Suppressor macrophage (primary cell): ENCODE measurements at places on chromosomes 4 and X.

GRCh38 chr4:103002551-103002950 is 17.0 kb downstream of the SLC9B1 start:
- DNase-seq, result no peak

DNA sequence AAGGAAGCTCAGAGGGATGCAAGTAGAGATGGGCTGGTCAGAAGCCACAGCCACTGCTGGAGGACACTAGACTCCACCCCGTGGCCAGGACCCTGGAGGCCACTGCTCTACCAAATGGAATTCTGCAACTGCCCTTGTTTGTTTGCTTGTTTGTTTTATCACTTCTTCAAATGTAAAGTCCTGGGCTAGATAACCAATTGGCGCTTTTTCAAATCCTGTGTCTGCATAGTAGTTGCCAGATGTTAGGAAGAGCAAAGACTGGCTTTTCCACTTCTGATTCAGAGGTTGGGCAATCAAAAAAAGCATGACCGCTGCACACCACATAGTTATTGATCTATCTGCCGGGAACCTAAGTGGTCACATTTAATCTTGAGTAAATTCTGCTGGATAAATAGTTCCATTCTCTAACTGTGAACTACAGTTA is 255.2 kb upstream of the SFRP2 start:
- DNase-seq, result no peak

- peak; percentile 89 for DNase-seq
These were observed 147.9 kb downstream of the LRBA start for GRCh38 chr4:150867148-150867547.

GRCh38 chr4:189530848-189531247 is 409.8 kb upstream of the FRG1 start:
- DNase-seq, result peak; percentile 81

DNA sequence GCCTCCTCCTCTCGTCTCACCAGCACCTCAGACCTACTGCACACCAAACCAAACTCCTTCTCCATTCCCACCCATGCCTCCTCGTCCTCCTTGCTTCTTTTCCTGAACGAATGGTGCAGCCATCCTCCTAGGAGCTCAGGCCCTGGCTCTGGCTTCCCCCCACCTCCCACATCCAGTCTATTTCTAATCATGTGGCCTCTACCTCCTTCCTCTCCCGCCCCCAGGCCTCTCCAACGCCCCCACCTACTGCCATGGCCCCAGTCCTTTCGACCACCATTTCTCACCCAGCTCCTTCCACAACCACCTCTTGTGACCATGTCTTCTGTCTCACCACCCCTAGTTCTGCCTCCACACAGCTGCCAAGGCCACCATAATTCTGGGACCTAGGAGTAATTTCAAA is 127.1 kb downstream of the PJA1 start:
- no peak for DNase-seq

- no peak for DNase-seq
These were observed 508.5 kb upstream of the SLIT2 start for GRCh38 chr4:19743115-19743638.

- no peak for DNase-seq
These were observed 162.2 kb upstream of the GIMD1 start for GRCh38 chr4:106530821-106531220.

- peak; percentile 61 for DNase-seq
These were observed 6.3 kb downstream of the DCHS2 start for GRCh38 chr4:154485127-154485773.

DNA sequence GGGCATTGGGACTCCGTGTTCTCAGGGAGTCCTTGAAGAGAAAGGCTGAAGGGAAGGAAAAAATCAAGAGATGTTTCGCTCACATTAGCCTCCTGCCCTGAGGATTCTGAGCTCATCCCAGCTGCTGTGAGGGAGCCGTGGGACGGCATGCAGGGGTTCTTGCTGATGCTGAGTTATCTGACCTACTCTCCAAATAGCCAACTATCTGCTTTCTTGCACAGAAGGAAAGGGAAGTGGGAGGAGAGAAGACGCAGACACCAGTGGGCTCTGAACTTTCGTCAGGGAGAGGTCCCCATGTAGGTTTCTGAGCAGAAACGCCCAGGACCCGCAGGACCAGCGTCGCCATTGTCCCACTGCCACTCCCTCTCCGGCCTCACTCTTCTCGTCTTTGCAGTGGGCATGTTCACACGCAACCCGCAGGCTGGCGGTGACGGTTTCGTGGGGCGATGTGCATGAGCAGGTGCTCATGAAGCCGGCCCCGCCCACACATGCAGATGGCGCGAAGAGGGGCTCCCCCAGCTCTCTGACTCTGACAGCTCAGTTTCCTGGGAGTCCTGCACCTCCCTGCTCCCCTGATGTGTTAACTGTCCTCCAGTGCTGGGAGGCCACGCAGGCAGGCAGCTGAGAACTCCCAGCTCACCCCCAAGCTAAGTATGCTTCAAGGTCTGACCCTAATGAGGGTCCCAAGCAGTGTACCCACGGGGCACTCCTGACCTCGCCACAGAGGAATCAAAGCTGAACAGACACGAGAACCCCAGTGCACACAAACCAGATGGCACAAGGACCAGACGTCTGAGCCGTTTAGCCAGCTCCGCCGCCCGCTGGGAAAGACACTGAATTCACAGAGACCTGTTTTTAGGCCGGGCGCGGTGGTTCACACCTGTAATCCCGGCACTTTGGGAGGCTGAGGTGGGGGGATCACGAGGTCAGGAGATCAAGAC is 13.6 kb upstream of the ABLIM2 start:
- peak; percentile 39 for DNase-seq

- DNase-seq, result peak; percentile 75
These were observed 77.9 kb downstream of the EGF start for GRCh38 chr4:109990261-109991257.

- no peak for DNase-seq
These were observed 40.8 kb downstream of the RAPGEF2 start for GRCh38 chr4:159143687-159144086.

DNA sequence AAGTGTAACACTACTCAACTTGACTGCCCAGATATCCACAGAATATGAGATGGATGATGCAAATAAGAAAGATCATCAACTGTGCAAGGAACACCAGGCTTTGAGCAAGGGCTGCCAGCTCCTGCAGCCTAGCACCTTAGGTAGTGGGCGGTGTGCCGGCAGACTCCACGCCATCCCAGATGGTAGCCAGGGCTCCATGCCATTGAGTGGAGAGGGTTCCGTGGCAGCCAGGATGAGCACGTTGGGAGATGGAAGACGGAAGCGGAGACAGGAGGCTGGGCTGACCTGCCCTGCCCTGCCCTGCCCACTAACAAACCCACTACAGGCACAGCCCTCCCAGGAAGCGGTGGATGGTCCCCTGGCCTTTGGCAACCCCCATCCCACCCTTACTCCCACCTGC is 51.9 kb downstream of the TMPRSS11F start:
- no peak for DNase-seq
